ENCODE measurements at places on chromosomes 5 and 9.

DNA sequence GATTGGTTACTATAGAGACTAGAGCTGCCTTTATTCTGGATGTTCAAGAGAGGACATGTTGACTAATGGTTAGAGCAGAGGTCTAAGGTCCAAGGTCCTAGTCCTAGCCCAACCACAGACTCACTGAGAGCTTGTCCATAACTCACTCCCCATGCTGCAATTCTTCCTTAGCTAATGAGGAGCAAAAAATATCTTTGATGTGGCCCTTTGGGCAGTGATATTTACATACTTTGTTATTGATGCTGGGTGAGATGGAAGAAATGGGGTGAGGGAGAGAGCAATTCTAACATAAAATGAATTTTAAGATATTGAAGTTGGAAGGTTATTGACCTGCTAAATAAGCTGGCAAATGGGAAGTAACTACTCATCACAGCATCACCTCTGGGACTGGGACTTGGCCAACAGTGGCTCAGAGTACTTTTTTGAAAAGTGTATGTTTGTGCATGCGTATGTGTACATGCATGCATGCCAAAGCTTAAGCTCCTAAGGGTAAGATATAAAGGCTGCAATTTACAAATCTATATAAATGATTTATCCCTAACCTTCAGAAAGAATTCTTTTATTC lies 58.0 kb upstream of the ANKRD55 start:
- DNase-seq: no peak

- DNase-seq: no peak
Observed at GRCh38 chr9:74120470-74120869, 376.7 kb upstream of the RORB start.

DNA sequence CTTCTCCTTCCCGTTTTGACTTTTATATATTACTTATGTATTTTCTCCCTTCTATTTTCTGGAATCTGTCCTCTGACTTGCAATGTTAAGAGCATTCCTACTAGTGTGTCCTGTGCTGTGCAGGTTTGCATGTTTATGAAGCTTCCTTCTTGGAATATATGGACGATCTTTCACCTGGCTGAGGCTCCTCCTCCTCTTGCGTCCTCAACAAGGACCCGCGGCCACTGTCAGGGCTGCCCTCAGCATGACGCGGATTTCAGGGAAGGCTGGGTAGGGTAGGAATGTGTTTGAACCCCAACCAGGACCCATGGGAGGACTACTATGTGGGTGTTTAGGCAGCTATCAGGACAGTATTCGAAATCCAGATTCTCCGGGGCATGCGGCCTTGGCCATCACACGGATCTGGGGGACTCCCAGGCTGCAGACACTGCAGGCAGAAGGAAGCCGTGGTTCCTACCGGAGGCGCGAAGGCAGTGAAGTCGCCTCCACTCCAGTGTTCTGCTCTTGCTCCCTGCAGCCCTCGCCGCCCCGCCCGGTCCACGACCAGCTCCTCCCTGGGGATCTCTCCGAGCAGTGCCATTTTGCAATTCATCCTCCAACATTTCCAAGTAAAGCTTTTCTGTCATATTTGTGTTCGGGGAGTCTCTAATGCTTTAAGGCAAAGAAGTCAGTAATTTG lies 37.0 kb upstream of the OSMR start:
- DNase-seq: no peak

GRCh38 chr9:7011395-7012067 lies 253.8 kb downstream of the KDM4C start:
- no peak for DNase-seq

All from NCI-H2107 (cell line).